Activated CD8-positive, alpha-beta T cell treated with anti-CD3 and anti-CD28 coated beads, Interleukin-2, amount 10 ng/mL, durations not matched to agents 7 days and 5 days (primary cell): ENCODE measurements at places on chromosomes 5 and 9. TPM values are rescaled to one million over a fixed set of nuclear protein-coding genes. Genes with fewer than 3 reads are reported as not detected.

DNA sequence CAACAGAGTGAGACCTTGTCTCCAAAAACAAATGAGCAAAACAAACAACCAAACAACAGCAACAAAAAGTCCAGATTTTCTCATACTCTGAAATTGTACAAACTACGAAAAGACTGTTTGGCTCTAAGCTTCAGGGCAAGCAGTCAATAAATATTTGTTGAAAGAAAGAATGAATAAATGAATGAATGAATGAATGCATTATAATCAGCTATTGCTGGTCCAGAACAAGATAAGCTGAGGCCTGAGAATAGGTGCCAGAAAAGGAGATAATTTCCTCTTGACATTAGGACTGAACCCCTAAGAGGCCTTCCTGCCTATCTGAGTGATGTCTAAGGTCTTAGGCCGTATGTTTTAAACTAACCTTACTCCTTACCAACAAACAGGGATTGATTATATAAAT lies 99.2 kb upstream of the IL6ST start:
- H3K27ac ChIP-seq = peak overlapping the region; percentile 34
- peaks cover 4% of the 10 kb centered on the region for H3K36me3 ChIP-seq
- H3K27me3 ChIP-seq = no peaks in the 10 kb centered on the region
- no peak overlapping the region for H3K4me3 ChIP-seq
- H3K4me1 ChIP-seq = peaks cover 60% of the 10 kb centered on the region
- no peak for DNase-seq

- H3K4me1 ChIP-seq = peaks cover 4% of the 10 kb centered on the region
- H3K36me3 ChIP-seq = peaks cover 11% of the 10 kb centered on the region
- no peaks in the 10 kb centered on the region for H3K27me3 ChIP-seq
- H3K27ac ChIP-seq = no peak overlapping the region
- no peak overlapping the region for H3K4me3 ChIP-seq
Measured at GRCh38 chr9:3498691-3499090, 27.1 kb downstream of the RFX3 start.

DNA sequence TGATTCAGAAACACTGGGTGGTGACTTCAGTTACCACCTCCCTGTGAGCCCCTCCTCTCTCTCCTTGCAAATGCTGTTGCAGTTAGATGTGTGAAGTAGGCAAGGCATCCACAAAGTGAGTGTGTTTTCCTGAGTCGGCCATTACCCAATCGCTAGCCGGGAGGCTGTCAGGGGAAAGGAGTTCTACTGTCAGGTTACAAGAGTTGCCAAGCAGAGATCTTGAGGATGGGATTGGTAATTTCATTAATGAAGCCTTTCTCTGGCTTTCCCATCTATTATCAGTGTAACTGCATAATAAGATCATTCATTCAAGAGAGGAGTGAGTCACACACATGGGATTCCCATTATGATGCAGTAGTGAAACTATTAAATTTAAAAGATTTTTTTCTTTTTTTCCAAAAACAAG lies 106.9 kb downstream of the GLDC start:
- H3K27me3 ChIP-seq = peaks cover 3% of the 10 kb centered on the region
- H3K4me3 ChIP-seq = no peak overlapping the region
- DNase-seq = no peak
- H3K4me1 ChIP-seq = no peaks in the 10 kb centered on the region
- no peak overlapping the region for H3K27ac ChIP-seq
- no peaks in the 10 kb centered on the region for H3K36me3 ChIP-seq

EPB41L4B gene
- not detected for total RNA-seq

DNA sequence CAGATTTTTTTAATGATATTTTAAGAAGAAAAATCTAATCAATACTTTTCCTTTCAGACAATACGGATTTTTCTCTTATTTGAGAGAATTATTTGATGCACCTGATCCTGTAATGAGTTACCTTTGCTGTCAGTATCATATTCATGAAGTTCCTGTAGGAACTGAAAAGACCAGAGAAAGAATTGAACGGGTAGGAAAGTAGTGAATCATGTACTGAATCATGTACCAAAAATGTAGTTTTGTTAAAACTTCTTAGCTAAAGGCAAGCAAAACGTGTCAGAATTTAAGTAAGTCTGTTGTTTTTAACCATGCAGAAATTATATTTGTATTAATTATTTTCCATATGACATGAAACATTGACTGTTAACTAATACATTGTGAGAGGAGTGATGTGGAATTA lies 56.6 kb downstream of the SMC5 start:
- no peak for DNase-seq
- H3K27ac ChIP-seq = no peak overlapping the region
- H3K36me3 ChIP-seq = peaks cover 54% of the 10 kb centered on the region
- H3K4me1 ChIP-seq = peaks cover 10% of the 10 kb centered on the region

GRCh38 chr9:2083479-2083878 lies 68.3 kb downstream of the SMARCA2 start:
- H3K27me3 ChIP-seq = no peaks in the 10 kb centered on the region
- peaks cover 8% of the 10 kb centered on the region for H3K4me1 ChIP-seq
- no peak overlapping the region for H3K27ac ChIP-seq
- H3K36me3 ChIP-seq = peaks cover 77% of the 10 kb centered on the region

HACD4 gene
- total RNA-seq = 13.9 TPM

GRCh38 chr5:133277744-133278143 lies 225.9 kb downstream of the HSPA4 start:
- H3K4me3 ChIP-seq = no peak overlapping the region
- no peaks in the 10 kb centered on the region for H3K36me3 ChIP-seq
- no peak overlapping the region for H3K27ac ChIP-seq
- H3K4me1 ChIP-seq = no peaks in the 10 kb centered on the region

- no peaks in the 10 kb centered on the region for H3K36me3 ChIP-seq
- no peak for DNase-seq
- H3K4me1 ChIP-seq = no peaks in the 10 kb centered on the region
- H3K27ac ChIP-seq = no peak overlapping the region
- H3K4me3 ChIP-seq = no peak overlapping the region
- H3K27me3 ChIP-seq = peaks cover 6% of the 10 kb centered on the region
Measured at GRCh38 chr9:126117631-126118030, 209.0 kb upstream of the MVB12B start.

GRCh38 chr9:96350866-96351265 lies 32.6 kb downstream of the SLC35D2 start:
- no peak overlapping the region for H3K4me3 ChIP-seq
- H3K36me3 ChIP-seq = peaks cover 1% of the 10 kb centered on the region
- no peaks in the 10 kb centered on the region for H3K27me3 ChIP-seq
- DNase-seq = no peak
- no peaks in the 10 kb centered on the region for H3K4me1 ChIP-seq

DNA sequence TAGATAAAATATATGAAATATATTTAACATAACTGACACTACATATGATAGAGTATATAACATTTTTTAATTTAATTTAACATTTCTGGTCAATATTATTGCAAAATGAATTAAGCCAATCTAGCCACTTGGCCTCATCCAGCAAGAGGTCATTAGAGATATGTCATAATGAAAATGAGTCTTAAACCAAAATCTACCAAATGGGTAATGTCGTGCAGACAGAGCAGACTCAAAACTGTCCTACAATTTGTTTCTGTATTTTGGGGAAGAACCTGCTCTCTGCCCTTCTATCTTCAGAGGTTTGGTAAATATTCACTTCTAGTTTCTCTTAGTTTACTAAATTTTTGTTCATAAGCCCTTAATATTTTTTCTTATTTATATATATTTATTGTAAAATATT lies 61.4 kb downstream of the ARHGEF28 start:
- peaks cover 11% of the 10 kb centered on the region for H3K27me3 ChIP-seq
- no peaks in the 10 kb centered on the region for H3K36me3 ChIP-seq
- H3K27ac ChIP-seq = no peak overlapping the region
- DNase-seq = no peak

DNA sequence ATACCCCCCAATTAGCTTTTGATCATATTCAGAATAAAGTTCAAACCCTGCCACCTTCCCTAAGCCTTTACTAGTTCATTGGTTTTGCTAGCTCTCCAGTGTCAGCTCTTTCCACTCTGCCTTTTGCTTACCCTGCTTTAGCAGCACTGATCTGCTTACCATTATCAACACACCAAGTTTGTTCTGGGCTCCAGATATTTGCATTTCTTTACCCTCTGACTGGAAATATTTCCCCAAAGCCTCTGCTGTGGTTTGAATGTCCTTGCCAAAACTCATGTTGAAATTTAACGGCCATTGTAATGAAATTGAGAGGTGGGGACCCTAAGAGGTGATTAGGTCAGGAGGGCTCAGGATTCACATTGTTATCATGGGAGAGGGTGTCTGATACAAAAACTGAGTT lies 99.5 kb downstream of the GCNT1 start:
- peaks cover 8% of the 10 kb centered on the region for H3K4me1 ChIP-seq
- no peak overlapping the region for H3K4me3 ChIP-seq
- DNase-seq = no peak
- no peaks in the 10 kb centered on the region for H3K36me3 ChIP-seq
